ENCODE measurements at places on chromosomes 1 and 21.

DNA sequence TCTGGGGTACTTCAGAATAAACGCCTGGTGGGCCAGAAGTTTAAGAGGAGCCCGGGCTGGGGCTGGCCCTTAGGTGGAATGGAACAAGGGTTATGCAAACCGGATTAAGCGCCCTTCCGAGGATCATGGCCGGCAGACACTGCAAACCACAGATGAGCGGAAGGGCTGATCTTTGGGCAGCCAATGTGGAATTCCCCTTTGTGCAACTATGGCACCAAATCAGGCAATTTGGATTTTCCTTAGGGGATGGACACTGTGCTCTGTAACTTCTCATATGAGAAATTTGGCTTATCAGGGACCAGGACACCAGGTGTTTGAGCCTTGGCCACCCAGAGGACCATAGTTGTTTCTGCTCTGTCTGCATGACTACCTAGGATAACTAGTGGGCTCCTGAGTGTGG, 5.7 kb upstream of the IL10 start:
- no peak for DNase-seq

DNA sequence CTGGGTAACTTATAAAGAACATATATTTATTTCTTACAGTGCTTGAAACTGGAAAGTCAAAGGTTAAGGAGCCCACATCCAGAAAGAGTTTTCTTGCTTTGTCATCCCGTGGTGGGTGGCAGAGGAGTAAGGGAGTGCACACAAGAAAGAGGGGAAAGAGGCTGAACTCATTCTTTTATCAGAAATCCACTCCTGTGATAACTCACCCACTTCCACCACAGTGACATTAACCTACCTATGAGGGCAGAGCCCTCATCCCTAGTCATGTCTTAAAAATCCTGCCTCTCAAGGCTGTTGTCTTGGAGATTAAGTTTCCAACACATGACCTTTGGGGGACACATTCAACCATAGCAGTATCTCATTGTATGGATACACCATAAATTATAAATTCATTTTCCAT, 32.5 kb upstream of the RGS4 start:
- no peak for DNase-seq

- DNase-seq, result no peak
Measured at GRCh38 chr1:67138813-67139499, 4.2 kb upstream of the C1orf141 start.

DNA sequence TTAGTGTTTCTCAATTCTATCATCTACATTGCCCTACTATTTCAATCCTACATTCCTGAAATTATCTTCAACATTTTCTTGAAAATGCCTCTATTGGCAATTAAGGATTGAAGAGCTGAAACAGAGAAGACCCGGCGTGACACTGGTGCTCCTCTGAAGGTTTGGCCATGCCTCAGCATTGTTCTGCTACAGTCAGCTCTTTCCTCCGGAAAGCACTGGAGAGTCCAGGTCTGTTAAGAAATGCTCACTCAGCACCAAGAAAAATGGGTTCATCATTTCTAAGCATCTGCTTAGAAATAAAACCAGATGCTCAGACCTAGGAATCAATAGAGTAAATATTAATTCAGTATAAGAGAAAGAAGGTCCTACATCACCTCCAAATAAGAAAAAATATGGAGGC, 58.8 kb downstream of the WARS2 start:
- no peak for DNase-seq

- no peak for DNase-seq
Measured at GRCh38 chr1:18009055-18009454, 98.5 kb upstream of the IGSF21 start.

GRCh38 chr1:101363891-101364318, 127.1 kb downstream of the S1PR1 start:
- no peak for DNase-seq

GRCh38 chr1:227417756-227418480, 99.6 kb upstream of the CDC42BPA start:
- no peak for DNase-seq

- peak; percentile 43 for DNase-seq
Measured at GRCh38 chr1:156356875-156357534, 12.0 kb upstream of the RHBG start.

GRCh38 chr1:115679141-115679611, 37.4 kb downstream of the VANGL1 start:
- DNase-seq, result no peak

GRCh38 chr21:45900034-45900868, 81.3 kb upstream of the COL6A1 start:
- DNase-seq, result no peak

- no peak for DNase-seq
Measured at GRCh38 chr1:18480315-18481189, at the start of gene KLHDC7A. KLHDC7A (plus strand) TSS chr1:18480930; CDS start chr1:18480982, 52 bp downstream.

DNA sequence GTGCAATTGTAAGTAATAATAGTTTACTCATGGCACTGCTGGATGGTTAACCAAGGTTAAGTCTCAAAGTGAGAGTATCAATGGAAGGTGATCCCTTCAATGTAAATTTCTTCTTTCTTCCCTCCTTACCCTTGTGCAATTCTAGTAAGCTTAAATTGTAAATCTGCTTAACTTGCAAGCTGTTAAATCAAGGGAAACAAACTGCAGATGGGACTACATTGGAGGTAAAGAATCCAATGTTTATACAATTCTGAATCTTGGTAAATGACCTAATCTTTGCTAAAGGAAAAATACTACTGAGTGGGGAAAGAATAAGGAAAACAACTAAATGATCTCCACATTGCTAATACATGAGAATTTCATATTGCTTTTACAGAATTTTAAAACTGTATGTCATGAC, 6.7 kb upstream of the CD55 start:
- DNase-seq, result no peak

DNA sequence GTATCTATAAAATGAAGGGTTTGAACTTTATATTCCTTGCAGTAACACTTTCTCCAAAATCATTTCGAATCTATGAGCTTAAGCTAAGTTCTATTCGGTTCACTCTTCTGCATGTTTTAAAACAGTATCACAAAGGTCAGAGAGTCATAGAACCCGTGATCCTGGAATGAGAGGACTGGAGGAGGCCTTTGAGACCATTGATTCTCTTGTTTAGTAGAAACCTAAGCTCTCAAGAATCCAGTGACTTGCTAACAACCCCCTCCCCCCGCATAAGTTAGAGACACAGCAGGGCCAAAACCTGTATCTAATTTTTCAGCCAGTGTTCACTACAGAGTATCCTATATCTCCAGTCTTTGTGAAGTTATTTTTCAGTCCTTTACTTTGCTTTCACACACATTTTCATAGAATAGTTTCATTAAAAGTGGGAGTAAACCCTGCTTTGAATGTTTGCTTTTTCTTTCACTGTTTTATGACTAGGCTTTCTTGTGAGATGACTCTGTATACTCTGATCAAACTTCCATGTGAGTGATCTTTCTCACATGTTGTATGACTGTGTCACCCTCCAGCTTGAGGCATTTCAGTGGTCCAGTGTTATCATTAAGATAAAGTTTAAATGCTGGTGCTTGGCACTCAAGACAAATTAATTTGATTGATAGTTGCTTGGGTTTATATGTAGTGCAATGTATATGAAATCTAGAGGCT, 275.4 kb upstream of the SGIP1 start:
- no peak for DNase-seq

DNA sequence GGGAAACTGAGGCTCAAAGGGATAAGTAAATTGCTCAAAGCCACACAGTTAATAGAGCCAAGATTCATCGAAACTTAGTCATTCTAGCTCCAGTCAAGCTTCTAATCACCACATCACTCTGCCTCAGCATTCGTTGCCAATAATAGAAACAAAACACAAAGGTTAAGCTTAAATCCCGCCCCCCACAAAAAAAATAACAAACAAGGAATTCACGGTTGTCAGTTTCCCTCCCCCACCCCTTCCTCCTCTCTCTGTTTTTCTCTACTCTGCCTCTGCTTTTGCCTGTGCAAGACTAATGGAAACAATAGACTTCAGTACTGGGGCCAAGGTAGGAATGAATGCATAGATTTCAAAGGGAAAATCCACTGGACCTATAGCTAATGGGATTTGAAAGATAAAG, 70.7 kb upstream of the ZNF644 start:
- DNase-seq, result no peak

DNA sequence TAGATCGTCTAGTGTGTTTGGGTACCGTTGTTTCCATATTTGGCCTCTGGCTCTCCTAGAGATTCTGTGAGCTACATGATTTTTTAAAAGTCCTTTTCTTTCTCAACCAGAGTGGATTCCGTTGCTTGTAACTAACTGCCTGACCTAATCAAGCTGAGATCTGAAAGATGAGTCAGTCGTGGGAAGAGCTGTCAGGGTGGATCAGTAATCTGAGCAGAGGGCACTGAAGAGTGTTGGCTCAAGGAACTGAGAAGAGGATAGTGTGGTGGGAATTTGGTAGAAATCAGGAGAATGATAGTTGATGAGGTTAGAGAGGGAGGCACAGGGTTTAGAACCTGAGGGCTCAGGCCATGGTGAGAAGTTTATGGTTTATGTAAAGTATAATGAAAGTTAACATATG, 52.2 kb downstream of the TRAF5 start:
- no peak for DNase-seq

- DNase-seq, result no peak
Measured at GRCh38 chr1:195939844-195940243, 668.4 kb downstream of the KCNT2 start.

- no peak for DNase-seq
Measured at GRCh38 chr1:917076-917459, 6.7 kb upstream of the SAMD11 start.

DNA sequence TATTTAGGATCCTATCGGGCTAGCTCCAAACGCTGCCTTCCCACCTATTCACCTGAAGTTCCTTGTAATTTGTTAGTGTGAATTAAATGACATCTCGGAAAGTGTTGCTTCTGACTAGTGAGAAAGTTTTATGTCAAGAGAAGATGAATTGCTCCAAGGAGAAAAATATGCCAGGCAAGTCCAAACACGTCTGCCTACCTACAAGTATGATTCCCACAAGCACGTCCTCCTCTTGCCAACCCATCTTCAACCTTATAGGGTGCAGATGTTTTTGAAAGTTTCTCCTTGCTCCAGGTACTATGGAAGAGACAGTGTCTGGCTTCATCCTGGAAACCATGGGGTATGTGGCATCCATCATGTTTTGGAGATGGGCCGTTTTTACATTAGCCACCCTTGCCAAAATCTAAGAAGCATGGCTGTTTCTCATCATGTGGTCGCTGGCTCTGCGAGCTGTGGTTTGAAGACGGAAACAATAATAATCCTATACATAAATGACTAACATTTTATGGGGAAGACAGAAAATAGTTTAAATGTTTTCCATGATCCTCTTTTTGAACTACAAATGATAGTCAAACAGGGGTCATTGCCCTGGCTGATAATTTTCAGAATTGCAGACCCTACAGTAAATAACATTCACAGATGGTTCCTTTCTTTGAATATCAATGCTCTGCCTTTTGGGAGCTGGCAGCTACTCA, 505.8 kb downstream of the SMYD3 start:
- DNase-seq, result no peak

GRCh38 chr1:34915521-34915920, 13.9 kb downstream of the DLGAP3 start:
- DNase-seq, result no peak

GRCh38 chr1:175399795-175400194, 207.2 kb upstream of the KIAA0040 start:
- no peak for DNase-seq

DNA sequence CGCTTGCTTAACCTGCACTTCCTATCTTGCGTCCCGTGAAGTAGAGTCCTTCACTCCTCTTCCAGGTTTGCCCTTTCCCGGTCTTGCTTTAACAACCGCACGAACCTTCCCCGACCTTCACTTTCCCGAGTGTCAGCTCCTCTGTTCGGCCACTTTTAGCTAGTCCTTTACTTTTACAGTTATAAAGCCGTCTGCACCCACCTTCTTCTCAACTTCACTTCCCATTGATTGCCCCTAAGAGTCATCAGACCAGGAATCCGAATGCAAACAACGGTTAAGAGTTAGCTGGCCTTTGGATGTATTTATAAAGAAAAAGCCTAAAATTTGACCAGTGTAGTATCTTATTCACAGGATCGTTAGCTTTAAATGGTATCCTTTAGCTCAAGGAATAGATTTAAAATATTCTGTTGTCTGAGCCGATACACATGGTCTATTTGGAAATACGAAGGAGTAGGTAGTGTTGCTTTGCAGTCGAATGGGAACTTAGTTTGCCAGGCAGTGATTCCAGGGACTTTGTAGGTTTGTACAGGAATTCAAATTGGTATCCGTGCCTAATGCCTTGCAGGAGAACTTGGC, 1.4 kb downstream of the PPP2R5A start:
- DNase-seq, result no peak

- no peak for DNase-seq
Measured at GRCh38 chr1:175676991-175677390, 66.4 kb downstream of the TNR start.

Data from stimulated activated CD4-positive, alpha-beta T cell treated with anti-CD3 and anti-CD28 coated beads, TNF-alpha, amount 100 ng/mL, for 4 hours (primary cell).